ENCODE measurements at places on chromosomes 3 and 15.

DNA sequence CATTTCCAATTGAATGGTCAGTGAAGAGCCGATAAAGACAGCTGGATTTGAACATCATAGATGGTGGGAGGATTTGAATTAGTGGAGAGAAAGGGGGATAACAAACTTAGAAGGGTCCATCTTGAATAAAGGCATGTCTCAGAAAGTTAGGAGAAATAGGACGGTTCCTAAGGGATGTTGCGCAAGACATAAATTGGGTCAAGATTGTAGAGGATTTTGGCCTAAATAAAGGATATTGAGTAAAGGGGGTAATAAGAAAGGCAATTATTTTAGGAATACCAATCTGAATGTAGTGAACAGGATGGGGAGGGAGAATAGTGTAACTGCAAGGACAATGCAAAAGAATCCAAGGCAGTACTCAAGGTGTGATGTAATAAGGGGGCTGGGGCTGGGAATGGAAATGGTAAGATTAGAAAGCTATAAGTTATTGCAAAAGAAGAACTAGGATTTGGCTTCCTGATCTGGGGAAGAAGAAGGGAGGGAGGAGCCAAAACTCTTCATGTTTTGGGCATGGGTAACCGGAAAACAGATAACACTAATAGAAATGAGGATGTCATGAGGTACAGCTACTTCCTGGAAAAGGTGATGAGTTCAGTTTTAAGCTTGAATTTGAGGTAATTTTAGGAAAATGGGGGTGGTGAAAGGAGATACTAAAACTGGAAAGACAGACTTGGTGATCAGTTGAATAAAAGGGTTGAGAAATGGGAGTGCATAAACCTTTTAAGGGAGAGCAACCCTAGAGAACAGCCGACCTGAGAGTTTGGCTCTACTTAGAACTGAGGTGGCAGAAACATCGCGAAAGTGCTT, 17.3 kb upstream of the TRPC1 start:
- no peak for DNase-seq

GRCh38 chr3:59995563-59995962, 945.7 kb upstream of the CFAP20DC start:
- no peak for DNase-seq

DNA sequence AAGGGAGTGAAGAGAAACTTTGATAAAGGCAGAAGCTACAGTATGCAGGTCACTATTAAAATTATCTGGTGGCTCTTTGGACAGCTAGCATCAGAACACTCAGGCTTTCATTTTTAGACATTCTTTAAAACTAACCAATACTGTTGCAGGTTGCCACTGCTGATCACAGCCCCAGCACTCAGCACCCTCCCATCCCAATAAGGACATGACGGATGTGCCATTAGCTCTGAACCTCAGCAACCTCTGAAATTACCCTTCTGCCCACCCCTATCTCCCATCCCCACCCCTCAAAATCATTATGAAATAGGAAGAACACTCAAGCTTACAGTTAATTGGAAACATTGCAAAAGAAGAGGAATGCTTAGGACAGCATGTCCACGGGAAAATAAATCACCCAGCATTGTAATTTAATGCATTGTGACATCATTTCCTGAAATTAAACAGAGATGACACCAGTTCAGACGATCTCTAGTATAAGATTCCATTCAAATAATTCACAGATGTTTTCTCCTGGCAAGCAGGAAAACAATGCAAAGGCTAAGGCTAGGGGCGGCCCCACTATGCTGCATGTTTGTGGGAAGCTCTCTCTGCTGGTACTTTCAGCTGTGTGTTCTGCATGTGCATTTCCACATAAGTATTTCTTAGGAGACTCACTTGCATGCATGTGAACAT, 71.6 kb downstream of the MEIS2 start:
- DNase-seq, result no peak

DNA sequence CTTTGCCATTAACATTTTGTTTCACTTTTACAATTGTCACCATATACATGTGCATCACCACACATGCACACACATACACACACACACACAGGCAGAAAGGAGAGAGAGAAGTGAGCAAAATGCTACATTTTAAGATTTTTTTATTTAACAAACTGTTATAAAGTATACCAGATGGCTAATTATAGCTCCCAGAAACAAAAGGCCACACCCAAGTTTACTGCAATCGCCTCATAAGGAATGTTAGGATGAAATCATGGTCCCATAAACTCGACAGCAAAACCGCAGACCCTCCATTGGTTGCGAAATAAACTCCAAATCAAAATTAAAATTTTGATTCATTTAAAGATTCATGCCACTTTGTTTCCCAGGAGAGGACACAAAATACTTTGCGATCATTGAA, 16.1 kb upstream of the C15orf61 start:
- DNase-seq, result no peak

- DNase-seq, result no peak
Observed at GRCh38 chr15:59301527-59301926, 71.1 kb downstream of the MYO1E start.

DNA sequence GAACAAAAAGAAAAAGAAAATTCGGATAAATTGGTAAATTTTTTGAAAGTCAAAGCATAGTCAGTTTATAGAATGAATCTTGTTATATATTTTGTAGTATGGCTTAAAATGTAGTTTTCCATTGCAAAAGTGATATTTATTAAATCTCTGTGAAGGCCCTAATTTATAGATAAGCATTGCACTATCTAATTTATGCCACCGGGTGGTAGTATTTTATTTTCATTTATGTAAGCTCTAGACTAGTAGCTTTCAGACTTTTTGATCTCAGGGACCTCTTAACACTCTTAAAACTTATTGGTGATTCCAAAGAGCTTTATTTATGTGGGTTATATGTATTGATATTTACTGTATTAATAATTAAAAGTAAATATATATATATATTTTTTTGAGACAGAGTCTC, 133.9 kb upstream of the LRRFIP2 start:
- DNase-seq, result no peak

DNA sequence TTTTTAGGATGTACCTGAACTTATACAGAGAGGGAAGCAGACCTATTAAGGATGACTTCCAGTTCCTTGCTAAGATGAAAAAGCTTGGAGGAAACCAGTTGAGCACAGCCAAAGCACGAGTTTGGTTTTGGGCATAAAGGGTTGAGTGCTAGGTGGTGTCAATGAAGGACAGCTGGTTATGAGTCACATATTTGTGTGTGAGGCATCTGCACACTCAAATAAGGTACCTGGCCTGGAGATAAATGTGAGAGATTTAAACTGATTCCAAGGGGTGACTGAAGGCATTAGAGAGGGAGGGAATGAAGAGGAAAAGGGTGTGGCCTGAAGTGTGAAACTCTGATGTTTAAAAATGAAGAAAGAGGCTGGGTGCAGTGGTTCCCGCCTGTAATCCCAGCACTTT, 486.7 kb downstream of the DIPK2A start:
- no peak for DNase-seq
